T-cell (primary cell): ENCODE measurements at places on chromosomes 1 and 21.

DNA sequence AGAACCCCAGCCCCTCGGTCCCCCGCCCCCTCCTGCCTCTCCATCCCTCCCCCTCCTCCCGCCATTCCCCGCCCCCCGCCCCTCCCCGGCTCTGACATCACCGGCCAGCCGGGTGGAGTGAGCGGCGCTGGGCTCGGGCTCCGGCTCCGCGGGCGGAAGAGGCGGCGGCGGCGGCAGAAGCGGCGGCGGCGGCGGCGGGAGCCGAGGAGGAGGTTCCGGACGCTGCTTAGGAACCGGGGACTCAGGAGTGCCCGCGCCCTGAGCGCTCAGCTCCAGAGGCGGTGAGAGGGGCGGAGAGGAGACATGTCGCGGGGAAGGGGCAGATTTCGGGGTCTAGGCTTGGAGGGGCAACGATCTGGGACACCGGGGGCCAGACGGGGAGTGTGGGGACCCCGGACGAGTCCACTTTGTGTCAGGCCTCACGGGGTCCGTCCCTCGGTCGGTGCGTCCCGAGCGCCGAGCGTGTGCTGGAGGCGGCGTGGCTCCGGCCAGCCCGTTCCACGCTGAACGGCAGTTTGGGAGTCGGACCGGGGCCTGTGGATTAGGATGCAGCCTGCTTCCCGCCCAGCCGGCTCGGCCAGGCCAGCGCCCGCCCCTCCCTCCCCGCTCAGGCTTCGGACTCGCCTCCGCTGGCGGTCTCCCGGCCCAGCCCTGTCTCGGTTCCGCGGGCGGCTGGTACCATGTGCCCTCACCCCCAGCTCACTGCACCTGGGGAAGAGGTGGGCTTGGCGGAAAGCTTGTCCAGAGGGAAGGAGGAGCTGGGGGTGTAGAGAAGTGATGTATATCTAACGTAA lies at the start of gene PEA15:
Gene PEA15 (plus strand): TSS at position 143 of the 794 bp plus-strand sequence. CDS start 6,161 bp downstream, outside the sequence.
- peak within 1 kb of the TSS; percentile 81 for H3K27ac ChIP-seq
- H3K4me1 ChIP-seq: peaks cover 2% of the 10 kb centered on the region
- peak within 1 kb of the TSS; percentile 98 for H3K4me3 ChIP-seq
- peak; percentile 31 for DNase-seq
- peaks cover 2% of the 10 kb centered on the region for H3K36me3 ChIP-seq

- no peak for DNase-seq
- peaks cover 4% of the 10 kb centered on the region for H3K27me3 ChIP-seq
- no peaks in the 10 kb centered on the region for H3K36me3 ChIP-seq
- peak overlapping the region; percentile 75 for H3K27ac ChIP-seq
- H3K4me1 ChIP-seq: peaks cover 57% of the 10 kb centered on the region
- peak overlapping the region; percentile 64 for H3K4me3 ChIP-seq
These were observed 25.5 kb downstream of the MAN1C1 start for GRCh38 chr1:25641931-25642573.

GRCh38 chr1:229430761-229431283 lies 3.1 kb downstream of the ACTA1 start:
- H3K27me3 ChIP-seq: peaks cover 76% of the 10 kb centered on the region
- no peak overlapping the region for H3K27ac ChIP-seq
- DNase-seq: peak; percentile 16

- H3K36me3 ChIP-seq: no peaks in the 10 kb centered on the region
- DNase-seq: no peak
- no peak overlapping the region for H3K4me3 ChIP-seq
- H3K27me3 ChIP-seq: peaks cover 15% of the 10 kb centered on the region
- H3K27ac ChIP-seq: no peak overlapping the region
- no peaks in the 10 kb centered on the region for H3K4me1 ChIP-seq
These were observed 22.3 kb upstream of the KLHDC8A start for GRCh38 chr1:205379056-205379455.

DNA sequence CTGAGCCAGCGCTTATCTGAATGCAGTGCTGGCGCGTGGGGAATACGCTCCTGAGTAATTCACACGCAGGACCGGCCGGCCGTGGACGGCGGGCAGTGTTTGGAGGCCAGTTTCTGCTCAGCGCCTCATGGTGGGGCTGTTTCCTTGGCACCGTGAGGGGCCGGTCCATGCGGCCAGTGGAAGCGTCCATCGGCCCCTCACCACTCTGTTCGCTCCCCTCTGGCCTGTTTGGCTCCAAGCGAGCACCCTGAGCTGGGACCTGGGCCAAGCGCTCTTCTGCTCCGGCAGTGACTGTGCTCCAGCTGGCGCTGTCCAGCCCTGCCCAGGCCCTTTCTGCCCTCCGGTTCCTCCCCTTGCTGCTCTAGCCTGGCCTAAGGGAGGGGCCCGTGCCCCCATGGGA lies 16.3 kb upstream of the PLCH2 start:
- no peak overlapping the region for H3K4me3 ChIP-seq
- DNase-seq: no peak
- no peak overlapping the region for H3K27ac ChIP-seq
- no peaks in the 10 kb centered on the region for H3K36me3 ChIP-seq
- no peaks in the 10 kb centered on the region for H3K4me1 ChIP-seq

DNA sequence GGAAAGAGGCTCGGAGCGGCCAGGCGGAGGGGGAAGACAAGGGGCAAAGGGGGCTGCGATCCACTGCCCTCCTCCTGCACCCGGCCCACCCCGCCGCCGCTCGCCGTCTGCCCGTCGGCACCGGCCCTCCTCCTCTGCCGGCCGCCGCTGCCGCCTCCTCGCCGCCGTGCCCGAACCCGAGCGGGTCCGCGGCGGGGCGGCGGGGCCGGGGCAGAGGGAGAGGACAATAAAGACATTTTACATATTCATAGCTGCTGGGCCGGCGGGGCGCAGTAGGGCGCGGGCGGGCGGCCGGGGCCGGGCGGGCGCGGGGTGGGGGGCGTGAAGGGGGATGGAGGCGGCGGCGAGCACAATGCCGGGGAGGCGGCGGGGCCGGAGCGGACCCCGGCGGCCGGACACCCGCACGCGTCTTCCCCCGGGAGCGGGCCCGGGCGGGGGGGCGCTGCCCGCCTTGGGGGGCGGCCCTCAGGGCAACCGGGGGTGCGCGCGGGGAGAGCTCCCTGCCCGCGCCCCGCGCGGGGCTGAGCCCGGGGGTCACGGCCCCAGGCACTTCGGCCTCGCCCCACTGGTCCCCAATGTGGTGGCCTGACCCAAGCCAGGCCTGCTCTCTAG lies 546 bp downstream of the POU2F1 start:
- no peak for DNase-seq
- peak overlapping the region; percentile 88 for H3K4me3 ChIP-seq
- peak overlapping the region; percentile 82 for H3K27ac ChIP-seq
- H3K36me3 ChIP-seq: no peaks in the 10 kb centered on the region
- H3K4me1 ChIP-seq: peaks cover 12% of the 10 kb centered on the region
- H3K27me3 ChIP-seq: no peaks in the 10 kb centered on the region

DNA sequence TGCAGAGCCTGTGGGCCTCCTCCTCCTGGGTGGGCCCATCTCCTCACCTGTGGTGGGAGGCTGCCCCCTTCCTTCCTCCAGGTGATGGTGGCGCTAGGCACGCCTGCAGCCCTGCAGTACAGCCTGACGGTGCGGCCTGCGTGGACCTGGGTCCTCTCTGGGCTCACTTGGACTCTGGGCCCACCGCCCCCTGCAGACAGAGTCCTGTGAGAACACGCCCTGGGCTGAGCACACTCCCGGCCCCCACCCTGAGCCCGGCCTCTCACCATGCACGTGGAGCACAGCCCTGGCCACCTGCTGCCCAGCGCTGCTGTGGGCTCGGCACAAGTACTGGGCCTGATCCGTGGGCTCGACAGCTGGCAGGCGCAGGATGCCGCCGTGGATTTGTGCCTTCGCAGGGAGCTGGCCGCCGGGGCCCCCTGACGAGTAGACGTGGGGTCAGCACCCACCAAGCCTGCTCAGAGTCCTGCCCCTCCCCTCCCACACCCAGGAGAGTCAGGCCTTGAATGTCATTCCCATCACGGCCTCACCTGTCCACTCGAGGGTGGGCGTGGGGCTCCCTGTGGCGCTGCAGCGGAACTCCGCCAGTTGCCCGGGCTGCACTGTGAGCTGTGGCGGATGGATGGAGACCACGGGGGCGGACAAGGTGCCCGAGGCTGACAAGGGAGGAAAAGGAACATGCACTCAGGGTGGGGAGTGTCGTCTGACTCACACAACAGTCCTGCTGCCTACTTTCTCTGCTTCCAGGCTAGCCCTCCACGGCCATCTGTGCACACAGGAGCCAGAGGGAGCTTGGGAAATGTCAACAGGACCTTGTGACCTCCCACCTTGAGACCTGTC lies 43.4 kb downstream of the LDLRAD2 start:
- H3K4me3 ChIP-seq: no peak overlapping the region
- DNase-seq: no peak
- peaks cover 8% of the 10 kb centered on the region for H3K36me3 ChIP-seq
- H3K27ac ChIP-seq: no peak overlapping the region
- H3K4me1 ChIP-seq: no peaks in the 10 kb centered on the region
- peaks cover 4% of the 10 kb centered on the region for H3K27me3 ChIP-seq

DNA sequence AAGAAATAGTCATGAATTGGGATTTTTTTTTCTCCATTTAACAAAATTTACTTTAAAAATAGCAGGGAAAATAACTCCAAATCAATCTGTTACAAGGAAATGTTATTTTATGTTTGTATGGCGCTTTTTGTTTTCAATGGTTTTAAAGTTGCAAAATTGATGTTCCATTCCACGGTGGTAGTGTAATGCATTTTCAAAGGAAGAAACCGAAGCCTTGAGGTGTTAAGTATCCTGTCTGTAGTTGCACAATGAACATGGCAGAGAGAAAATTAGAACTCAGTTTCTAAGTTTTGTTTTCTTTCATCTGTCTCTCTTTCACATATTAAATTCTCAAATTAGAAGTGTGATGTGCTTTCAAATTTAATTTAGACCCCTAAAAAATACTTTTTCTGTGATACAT lies 841.8 kb downstream of the USP25 start:
- no peaks in the 10 kb centered on the region for H3K36me3 ChIP-seq
- no peaks in the 10 kb centered on the region for H3K27me3 ChIP-seq
- H3K27ac ChIP-seq: no peak overlapping the region

DNA sequence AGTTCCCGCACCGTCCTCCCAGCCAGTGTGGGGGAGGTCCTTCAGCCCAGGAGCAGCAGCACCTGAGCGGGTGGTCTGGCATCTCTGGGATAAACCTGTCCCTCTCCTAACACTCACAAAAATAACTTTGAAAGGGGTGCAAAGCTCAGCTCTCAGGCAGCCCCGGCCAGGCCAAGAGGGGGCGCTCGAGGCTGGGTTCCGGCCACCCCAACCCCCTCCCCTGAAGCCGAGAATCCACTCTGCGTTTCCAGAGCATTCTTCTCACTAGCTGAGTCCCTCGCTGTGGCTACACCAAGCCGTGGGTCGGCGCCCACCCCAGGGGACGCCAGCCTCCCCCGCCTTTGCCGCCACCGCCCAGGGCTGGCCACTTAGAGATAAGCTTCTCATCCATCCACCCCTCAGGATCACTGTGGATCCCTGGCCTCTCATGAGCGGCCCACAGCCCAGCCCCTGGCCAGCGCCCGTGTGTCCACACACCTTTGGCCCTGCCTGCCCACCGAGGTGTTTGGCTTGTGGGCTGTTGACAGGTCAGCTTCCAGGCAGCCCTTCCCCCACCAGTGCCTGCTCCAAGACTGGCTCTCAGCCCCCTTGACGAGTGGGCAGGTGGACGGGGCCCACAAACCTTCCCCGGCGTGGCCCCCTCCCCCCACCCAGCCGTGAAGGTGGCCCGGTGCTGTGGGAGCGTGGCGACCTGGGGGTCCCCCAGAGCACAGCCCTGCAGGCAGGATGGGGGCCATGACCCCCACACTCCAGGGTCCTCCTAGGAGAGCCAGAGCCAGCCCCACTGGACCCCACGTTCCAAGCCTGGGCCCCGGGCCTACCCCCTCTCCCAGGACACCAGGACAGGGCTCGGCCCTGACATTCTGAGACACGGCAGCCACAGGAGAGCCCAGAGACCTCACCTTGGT lies 1.9 kb downstream of the FTCD start:
- H3K36me3 ChIP-seq: no peaks in the 10 kb centered on the region
- no peaks in the 10 kb centered on the region for H3K27me3 ChIP-seq
- DNase-seq: peak; percentile 35
- H3K4me3 ChIP-seq: no peak overlapping the region
- no peaks in the 10 kb centered on the region for H3K4me1 ChIP-seq
- no peak overlapping the region for H3K27ac ChIP-seq

DNA sequence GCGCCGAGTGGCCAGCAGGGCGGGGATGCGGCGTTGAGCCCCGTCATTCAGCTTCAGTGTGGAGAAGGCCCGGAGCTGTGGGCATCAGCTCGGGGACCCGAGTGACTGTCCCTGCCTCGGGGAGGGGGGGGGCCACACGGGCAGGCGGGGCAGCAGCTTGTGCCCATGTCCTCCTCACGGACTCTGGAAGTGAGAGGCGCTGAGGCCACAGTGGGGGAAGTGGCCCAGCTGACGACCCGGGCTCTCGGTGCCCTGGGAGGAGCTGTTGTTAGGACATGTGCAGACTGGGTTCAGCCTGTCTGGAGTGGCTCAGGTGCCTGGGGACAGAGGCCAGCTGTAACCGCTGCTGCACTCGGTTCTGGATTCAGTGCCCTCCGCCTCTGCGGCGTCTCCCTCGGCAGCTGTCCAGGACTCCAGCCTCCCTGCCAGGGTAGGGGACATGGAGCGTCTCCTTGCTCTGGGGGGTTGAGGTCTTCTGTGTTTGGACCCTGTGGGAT lies 71.1 kb downstream of the SKI start:
- no peaks in the 10 kb centered on the region for H3K36me3 ChIP-seq
- H3K4me1 ChIP-seq: peaks cover 98% of the 10 kb centered on the region
- DNase-seq: no peak
- H3K27me3 ChIP-seq: no peaks in the 10 kb centered on the region
- peak overlapping the region; percentile 100 for H3K27ac ChIP-seq

DNA sequence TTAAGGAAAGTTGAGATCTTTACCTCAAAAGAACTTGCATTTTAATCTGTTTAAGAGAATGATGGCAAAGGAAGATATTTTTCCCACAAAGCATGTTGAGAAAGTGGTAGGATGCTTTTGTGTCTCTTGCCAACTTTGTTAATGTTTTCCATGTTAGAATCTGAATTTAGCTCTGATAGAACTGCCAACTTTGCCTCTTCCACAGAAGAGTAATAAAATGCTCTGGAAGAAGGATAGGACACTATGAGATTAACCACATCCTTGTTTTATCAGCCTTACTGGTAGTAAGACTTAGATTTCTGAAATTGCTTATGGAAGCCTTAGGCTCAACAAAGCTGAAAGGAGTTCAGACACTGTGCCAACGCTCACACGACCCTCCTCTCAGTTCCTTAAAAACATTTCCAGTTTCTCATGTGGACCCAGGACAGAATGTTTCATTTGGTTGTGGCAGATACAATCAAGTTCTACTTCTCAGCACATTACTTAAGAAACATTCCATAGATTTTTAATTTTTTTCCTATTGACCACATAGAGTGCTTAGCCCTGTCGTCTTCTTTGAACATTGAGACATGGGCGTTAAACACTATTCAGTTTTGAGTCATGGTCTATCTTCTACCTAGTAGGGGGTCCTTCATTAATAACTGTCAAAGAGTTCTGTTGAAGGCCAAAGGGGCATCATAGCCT lies 59.0 kb downstream of the MTR start:
- no peak overlapping the region for H3K27ac ChIP-seq
- no peaks in the 10 kb centered on the region for H3K27me3 ChIP-seq
- peaks cover 5% of the 10 kb centered on the region for H3K36me3 ChIP-seq
- DNase-seq: no peak
- no peaks in the 10 kb centered on the region for H3K4me1 ChIP-seq

GRCh38 chr1:45922813-45923212 lies 119.4 kb downstream of the MAST2 start:
- no peak for DNase-seq
- H3K36me3 ChIP-seq: no peaks in the 10 kb centered on the region
- no peaks in the 10 kb centered on the region for H3K27me3 ChIP-seq
- H3K4me1 ChIP-seq: no peaks in the 10 kb centered on the region

GRCh38 chr1:217896490-217896889 lies 265.3 kb downstream of the SPATA17 start:
- no peaks in the 10 kb centered on the region for H3K27me3 ChIP-seq
- no peaks in the 10 kb centered on the region for H3K36me3 ChIP-seq
- H3K4me1 ChIP-seq: no peaks in the 10 kb centered on the region
- no peak for DNase-seq
